Astrocyte (in vitro differentiated cells and primary cell): ENCODE measurements at places on chromosomes 5 and 9.

GRCh38 chr9:16417749-16418148, 452.7 kb downstream of the BNC2 start:
- peak overlapping the region; percentile 45 for H3K27ac ChIP-seq
- peaks cover 21% of the 10 kb centered on the region for H3K4me1 ChIP-seq
- peaks cover 25% of the 10 kb centered on the region for H3K27me3 ChIP-seq
- peak overlapping the region; percentile 40 for H3K4me3 ChIP-seq

DNA sequence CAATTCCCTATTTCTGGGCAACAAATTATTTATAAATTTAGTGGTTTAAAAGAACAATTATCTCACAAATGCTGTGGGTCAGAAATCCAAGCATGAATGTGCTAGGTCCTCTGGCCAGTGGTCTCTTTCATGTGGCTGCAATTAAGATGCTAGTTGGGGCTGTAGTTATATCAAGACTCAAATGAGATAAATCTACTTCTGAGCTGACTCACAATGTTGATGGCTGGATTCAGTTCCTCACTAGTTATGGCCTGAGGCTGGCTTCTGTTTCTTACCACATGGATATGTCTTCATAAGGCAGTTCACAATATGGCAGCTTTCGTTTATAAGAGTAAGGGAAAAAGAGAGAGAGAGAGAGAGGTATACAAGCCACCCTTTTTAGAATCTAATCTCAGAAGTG, 717.0 kb downstream of the PRELID2 start:
- no peaks in the 10 kb centered on the region for H3K4me1 ChIP-seq
- no peak overlapping the region for H3K4me3 ChIP-seq
- H3K36me3 ChIP-seq: no peaks in the 10 kb centered on the region

DNA sequence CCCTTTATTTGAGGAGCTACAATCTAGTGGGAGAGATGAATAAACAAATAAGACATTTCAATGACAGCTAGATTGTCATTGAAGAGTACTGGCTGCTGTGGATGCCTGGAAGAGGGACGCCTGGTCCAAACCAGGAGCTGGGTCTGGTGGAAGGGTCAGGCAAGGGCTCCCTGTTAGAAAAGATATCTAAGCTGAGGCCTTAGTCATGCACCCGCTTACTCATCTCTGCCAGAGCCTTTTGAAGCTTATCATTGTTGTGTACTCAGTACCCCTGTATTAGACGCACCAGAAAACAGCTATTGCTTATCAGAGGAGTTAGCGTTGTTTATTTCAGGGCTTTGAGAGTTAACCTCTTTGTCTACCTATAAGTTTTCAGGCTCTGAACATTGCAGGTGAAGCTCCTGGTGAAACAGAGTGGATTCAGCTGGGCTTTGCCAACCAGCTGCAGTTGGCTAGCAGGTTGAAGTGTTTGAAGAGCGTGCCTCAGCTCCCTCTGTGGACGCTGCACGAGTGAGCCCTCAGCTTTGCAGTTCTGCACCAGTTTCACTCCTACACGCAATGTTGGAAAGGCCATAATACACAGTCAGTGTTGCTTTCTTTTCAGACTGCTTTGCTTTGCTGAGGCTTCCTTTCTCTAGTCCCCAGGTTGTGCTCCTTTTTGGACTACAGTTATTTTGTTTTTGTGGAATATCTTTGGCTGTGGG, 5.6 kb upstream of the GPR151 start:
- no peaks in the 10 kb centered on the region for H3K27me3 ChIP-seq
- H3K36me3 ChIP-seq: no peaks in the 10 kb centered on the region
- no peak for DNase-seq
- H3K27ac ChIP-seq: no peak overlapping the region

DNA sequence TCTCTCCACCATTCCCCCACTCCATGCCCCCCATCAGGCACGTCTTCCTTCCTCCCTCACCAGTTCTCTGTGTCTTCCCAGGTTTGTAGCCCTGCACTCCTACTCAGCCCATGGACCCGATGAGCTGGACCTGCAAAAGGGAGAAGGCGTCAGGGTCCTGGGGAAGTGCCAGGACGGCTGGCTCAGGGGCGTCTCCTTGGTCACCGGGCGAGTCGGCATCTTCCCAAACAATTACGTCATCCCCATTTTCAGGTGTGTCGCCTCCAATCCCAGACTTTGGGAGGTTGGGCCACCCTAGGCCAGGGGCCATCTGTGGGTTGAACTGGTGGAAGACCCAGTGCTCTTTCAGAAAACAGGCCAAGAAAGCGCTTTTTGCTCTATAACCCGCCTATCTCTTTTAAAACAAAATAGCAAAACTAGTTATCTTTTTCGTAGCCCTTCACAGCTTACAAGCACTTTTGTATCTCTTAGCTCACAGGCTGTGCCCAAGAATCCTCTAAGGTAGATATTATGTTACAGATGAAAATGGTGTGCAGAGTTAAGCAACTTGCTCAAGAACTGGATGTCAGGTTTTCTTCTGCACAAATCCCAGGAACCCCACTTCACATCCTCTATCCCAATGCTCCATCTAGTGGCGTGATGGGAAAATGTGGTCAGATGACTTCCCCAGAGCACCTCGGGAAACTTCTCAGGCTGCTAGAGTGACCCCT, 56.2 kb downstream of the PLAC8L1 start:
- H3K36me3 ChIP-seq: peaks cover 4% of the 10 kb centered on the region
- no peaks in the 10 kb centered on the region for H3K27me3 ChIP-seq
- peak; percentile 58 for DNase-seq
- H3K27ac ChIP-seq: no peak overlapping the region
- H3K4me1 ChIP-seq: peaks cover 9% of the 10 kb centered on the region
